ENCODE measurements at places on chromosomes 3 and 15.

DNA sequence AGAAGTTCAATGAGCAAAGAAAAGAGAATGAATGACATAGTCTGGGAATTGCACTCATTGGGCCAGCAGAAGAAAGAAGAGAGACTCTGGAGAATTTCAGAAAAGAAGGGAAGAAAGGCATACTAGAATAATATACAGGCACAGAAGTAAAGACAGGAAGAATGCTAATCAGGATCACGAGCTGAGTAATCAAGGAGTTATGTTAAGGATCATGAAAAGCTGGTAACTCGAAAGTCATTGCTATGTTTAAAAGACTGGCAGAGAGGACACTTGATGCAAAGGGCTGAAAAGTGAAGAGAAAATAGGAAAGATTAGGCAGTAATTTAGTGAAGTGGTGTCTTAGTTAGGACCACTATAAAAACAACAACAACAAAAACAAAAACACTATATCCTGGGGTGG, 284.1 kb downstream of the ZBBX start:
- DNase-seq = no peak

GRCh38 chr3:171566803-171567422, 106.7 kb upstream of the TNIK start:
- peak; percentile 65 for DNase-seq

DNA sequence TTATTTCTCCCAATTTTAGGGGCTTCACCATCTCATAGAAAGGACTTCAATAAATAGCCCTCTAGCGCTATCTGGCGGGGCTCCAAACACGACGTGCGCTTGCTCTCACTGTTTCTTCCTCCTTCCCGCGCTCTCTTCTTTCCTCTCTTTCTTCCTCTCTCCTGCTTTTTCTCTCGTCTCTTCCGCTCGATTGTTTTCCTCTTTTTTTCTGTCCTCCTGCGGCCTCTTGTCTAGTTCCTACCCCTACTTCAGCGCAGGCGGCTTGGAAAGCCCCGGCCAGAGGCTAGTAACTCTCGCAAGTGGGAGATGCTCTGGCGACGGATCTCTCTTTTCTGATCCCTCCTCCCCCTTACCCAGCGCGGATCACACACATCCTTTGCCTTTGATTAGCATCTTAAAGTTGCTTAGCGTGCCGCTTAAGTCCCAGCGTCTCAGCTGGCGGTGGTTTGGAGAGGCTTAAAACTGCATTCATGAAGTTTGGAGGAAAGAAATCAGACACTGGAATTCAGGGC, 6.2 kb upstream of the MEIS2 start:
- no peak for DNase-seq

DNA sequence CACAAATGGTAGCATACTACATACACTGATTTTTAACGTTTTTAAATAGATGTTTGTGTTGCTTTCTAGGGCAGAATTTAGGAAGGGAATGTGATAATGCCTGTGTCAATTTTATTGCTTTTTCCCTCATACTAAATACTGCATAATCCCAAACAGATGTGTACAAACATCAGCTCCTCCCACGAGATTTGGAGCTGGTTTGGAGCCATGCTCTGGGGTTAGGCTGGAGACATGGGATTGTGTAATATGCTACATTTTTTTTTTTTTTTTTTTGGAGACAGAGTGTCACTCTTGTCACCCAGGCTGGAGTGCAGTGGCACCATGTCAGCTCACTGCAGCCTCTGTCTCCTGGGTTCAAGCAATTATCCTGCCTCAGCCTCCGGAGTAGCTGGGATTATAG, 80.1 kb downstream of the EBLN2 start:
- no peak for DNase-seq

- peak; percentile 45 for DNase-seq
Observed at GRCh38 chr3:149936812-149937230, 33.9 kb downstream of the PFN2 start.

- peak; percentile 35 for DNase-seq
Observed at GRCh38 chr15:77024273-77025082, 29.6 kb downstream of the PSTPIP1 start.

DNA sequence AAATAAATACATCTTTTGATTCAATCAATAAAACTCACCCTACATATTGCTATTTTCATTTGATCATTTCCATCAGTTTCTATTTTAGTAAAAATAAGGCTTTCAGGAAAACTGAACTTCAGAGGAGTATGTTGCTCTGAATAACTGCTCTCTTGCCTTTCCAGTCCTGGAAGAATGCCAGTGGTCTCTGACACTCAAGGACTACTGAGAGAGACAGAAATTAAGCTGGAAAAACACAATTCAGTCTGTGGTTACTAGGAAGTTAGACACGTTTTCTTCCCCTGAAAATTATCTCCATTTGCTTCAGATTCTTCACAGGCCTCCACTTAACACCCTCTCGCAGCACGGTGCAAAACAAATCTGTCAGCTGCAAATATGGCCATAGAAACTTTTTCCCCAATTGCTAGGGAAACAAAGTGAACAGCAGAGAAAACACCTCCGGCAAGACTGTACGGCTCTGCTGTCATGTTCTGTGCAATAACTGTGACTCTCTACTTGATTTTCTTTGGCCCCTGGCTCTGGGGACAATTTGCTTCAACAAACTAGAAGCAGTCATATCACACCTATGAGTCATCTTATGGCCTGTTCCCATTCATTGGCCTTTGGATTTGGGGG, 353.0 kb downstream of the MAGI1 start:
- DNase-seq = no peak

DNA sequence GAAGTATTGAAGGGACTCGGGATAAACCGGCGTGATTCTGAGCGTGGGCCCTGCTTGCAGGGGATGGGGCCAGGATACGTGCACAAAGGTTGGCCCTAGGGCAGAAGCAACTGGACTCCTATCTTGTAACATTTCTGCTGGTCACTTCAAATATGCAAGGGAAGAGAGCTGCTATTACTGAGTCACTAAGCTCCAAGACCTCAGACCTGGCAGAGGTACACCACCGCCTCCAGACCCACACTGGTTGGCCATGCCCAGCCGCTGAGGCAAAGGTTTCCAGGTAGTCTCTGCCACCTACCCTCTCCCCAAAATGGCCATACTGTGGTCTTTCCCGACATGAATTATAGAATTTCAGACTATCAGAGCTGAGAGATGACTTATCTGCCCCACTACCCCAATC, 13.4 kb upstream of the STRA6 start:
- DNase-seq = no peak

- DNase-seq = no peak
Observed at GRCh38 chr3:56321383-56321782, 146.9 kb downstream of the ERC2 start.

- no peak for DNase-seq
Observed at GRCh38 chr3:37287776-37288175, 113.4 kb upstream of the LRRFIP2 start.

DNA sequence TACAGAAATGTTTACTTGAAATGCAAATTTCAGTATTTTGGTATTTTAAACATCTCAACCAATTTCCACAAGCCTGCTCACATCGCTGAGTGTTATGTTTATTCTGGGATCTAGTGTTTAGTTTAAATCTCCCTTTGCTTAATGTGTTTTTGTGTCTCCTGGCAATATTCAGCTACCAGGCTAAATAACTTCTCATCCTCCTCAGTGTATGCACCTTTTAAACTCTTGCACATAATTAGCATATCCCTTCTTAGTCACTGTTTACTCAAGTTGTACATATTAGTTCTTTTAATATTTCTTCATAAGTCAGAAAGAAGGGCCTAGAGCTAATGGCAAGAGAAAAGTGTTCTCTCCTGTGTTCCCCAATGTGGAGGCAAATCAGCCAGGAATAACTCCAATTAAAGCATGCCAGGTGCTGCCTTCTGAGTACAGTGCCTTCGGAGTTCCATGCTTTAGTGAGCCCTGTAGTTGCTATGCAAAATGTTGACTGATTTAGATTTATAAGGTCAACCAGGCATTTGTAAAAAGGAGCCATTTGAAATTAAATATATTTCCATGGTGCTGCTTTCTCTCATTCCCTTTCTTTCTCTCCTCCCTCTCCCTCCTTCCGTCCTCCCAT, 234.3 kb downstream of the GAP43 start:
- peak; percentile 17 for DNase-seq

- no peak for DNase-seq
Observed at GRCh38 chr15:44735482-44736180, 697 bp upstream of the TRIM69 start.

DNA sequence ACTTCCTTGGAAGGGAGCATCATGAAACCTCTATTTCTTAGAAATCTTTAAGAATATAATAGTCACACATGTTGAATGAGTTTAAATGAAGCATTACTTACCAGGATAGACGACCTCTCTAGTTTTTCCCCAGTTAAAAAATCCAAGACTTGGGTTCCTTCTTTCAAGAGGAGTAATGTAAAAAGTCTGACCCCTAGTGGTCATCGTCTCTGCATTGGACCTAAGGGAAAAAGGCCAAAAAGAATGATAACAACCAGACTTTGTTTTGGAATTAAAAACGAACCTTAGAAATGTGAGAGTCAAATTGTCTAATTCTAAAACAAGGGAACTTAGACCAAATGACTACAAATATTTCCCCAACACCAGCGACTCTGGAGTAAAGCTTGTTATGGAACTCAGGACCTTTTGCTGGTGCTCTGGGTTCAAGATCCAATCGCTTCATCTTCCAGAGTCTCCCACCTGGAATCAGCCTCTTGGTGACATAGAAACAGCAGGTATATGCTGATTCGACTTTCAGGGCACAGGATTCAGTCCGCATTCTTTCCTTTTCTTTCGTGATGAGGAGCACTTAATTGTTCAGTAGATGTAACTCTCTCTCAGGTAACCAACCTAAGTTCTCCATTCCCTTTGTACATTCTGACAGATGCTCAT, 214.8 kb upstream of the TPRG1 start:
- peak; percentile 24 for DNase-seq

- no peak for DNase-seq
Observed at GRCh38 chr3:184740509-184741258, 28.8 kb upstream of the MAGEF1 start.

DNA sequence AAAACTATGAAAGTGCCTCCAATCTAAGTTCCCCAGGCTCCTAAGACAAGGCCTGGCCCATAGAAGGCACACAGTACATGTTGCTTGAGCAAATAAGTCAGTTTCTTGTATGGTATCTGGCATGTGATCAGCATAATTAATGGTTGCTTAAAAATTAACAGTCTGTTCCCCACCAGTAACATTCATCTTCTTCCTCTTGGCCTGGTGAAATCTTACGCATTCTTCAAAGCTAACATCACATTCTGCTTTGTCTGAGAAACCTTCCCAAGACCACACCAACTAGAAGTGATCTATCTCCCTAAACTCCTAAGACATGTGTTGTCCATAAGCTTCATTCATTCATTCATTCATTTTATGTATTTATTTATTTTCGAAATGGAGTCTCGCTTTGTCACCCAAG, 48.1 kb downstream of the LIPC start:
- no peak for DNase-seq

DNA sequence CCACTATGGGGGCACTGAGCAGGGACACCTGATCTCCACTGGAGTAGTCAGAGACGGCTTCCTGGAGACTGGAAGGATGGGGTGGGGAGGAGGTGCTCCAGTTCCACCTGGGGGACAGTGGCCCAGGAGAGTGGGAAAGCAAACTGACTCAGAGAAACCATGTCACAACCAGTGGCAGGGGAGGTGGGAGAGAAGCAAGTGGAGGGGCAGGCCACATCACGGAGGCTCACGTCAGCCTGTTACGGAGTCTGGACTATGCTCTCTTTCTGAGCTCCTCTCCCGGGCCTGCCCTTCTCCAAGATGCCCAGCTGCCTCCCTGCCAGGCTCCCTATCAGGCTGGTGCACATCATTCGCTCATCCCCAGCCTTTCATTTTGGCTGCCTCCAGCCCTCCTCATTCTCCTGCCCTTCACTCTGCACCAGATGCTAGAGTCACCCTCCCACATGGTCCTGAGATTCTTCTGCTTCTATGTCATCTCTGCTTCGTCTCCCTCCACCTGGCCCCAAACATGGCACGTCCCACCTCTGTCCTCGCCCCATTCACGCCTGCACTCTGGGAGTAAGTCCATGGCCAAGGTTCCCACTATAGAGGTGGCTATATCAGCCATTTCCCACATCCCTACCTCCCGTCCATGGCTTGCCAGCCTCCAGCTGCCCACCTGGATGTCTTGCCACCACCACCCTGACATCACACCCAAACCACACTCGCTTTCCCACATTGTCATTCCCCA, 100.3 kb downstream of the ADCY5 start:
- DNase-seq = no peak

- DNase-seq = no peak
Observed at GRCh38 chr3:42680271-42680670, 5.1 kb upstream of the KLHL40 start.

GRCh38 chr3:187808527-187808895, 63.2 kb upstream of the BCL6 start:
- DNase-seq = no peak

GRCh38 chr15:99651023-99651807, 82.0 kb downstream of the LYSMD4 start:
- no peak for DNase-seq
